Lung (tissue), 17 donors: ENCODE measurements at places on chromosomes 6 and 20. TPM values are rescaled to one million over a fixed set of nuclear protein-coding genes. Genes with fewer than 3 reads are reported as not detected.

DNA sequence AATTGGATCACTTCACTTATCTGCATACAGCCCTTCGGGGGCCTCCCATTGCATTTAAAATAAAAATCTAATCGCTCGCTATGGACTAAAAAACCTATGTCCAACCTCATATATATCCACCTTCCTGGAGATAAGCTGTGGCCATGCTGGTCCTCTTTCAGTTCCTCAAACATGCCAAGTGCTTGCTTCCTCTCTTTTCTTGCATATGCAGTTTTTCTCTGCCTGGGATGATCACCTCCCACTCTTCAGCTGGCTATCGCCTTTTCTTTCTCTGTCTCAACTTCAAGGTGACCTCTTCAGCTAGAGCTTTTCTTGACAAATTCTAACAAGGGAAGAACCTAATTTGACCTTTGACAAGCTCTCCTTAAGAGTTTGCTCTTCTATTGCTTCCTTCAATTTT is 5.6 kb upstream of the TFB1M start:
- H3K4me3 ChIP-seq, result no peak overlapping the region
- H3K27ac ChIP-seq, result no peak overlapping the region
- no peaks in the 10 kb centered on the region for H3K4me1 ChIP-seq
- no peaks in the 10 kb centered on the region for H3K36me3 ChIP-seq
- H3K27me3 ChIP-seq, result no peaks in the 10 kb centered on the region

GRCh38 chr6:85923013-85923430 is 280.3 kb upstream of the SYNCRIP start:
- no peak overlapping the region for H3K27ac ChIP-seq
- H3K4me3 ChIP-seq, result no peak overlapping the region
- no peaks in the 10 kb centered on the region for H3K36me3 ChIP-seq
- no peaks in the 10 kb centered on the region for H3K4me1 ChIP-seq
- H3K27me3 ChIP-seq, result no peaks in the 10 kb centered on the region

GRCh38 chr6:16521528-16521927 is 239.7 kb downstream of the ATXN1 start:
- H3K4me3 ChIP-seq, result no peak overlapping the region
- H3K27ac ChIP-seq, result no peak overlapping the region
- no peak for DNase-seq
- H3K36me3 ChIP-seq, result peaks cover 21% of the 10 kb centered on the region

GRCh38 chr6:162899148-162899547 is 171.4 kb downstream of the PACRG start:
- no peak overlapping the region for H3K4me3 ChIP-seq
- no peaks in the 10 kb centered on the region for H3K27me3 ChIP-seq
- no peak for DNase-seq
- no peak overlapping the region for H3K27ac ChIP-seq
- H3K4me1 ChIP-seq, result no peaks in the 10 kb centered on the region

- H3K27ac ChIP-seq, result no peak overlapping the region
- no peaks in the 10 kb centered on the region for H3K36me3 ChIP-seq
- H3K4me1 ChIP-seq, result peaks cover 7% of the 10 kb centered on the region
- no peak overlapping the region for H3K4me3 ChIP-seq
- peak; percentile 40 for DNase-seq
- H3K27me3 ChIP-seq, result no peaks in the 10 kb centered on the region
These were observed 42.6 kb upstream of the SUPT3H start for GRCh38 chr6:45420083-45420908.

- no peaks in the 10 kb centered on the region for H3K36me3 ChIP-seq
- H3K4me1 ChIP-seq, result no peaks in the 10 kb centered on the region
- no peak overlapping the region for H3K4me3 ChIP-seq
- no peaks in the 10 kb centered on the region for H3K27me3 ChIP-seq
These were observed 28.3 kb upstream of the PREP start for GRCh38 chr6:105431226-105431625.

DNA sequence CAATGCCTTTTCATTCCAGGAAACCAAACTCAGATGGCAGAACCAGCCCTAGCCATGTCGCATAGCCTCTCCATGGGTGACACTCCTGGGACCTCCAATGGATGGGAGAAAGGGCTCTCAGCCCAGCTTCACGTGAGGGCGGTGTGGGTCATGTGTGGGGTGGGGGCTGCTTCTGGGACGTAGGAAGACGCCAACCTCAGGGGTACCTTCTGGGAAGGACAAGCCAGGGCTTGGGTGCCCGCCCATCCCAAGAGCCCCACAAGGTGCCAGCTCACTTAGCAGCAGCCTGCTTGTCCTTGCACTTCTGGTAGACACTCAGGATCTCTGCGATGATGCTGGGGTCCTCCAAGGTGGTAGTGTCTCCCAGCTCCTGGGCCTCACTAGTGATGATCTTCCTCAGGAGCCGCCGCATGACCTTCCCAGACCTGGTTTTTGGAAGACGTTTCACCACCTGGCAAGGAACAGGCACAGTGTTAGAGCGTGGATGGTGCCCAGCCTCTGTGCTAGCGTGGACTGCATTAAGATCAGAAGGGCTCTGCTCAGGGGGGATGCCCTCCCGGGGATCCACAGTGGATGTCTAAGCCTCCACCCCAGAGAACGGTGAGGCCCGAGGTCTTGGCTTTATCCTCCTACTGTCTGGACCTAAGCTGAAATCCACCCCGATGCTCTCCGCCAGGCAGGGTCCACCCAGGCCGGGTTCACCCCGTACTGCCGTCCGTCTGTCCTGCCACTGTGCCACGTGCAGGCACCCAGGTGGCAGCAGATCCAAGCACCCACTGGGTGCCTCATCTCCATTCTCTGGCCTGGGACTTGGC is 15.1 kb upstream of the APMAP start:
- H3K36me3 ChIP-seq, result peaks cover 9% of the 10 kb centered on the region
- no peak overlapping the region for H3K27ac ChIP-seq
- H3K27me3 ChIP-seq, result no peaks in the 10 kb centered on the region
- DNase-seq, result peak; percentile 9

GRCh38 chr6:3236005-3236404 is 8.6 kb upstream of the TUBB2B start:
- no peaks in the 10 kb centered on the region for H3K36me3 ChIP-seq
- no peak overlapping the region for H3K4me3 ChIP-seq
- H3K27ac ChIP-seq, result no peak overlapping the region
- peaks cover 5% of the 10 kb centered on the region for H3K27me3 ChIP-seq

- no peak overlapping the region for H3K4me3 ChIP-seq
- no peak for DNase-seq
- no peaks in the 10 kb centered on the region for H3K4me1 ChIP-seq
- H3K27ac ChIP-seq, result peak overlapping the region; percentile 37
- no peaks in the 10 kb centered on the region for H3K27me3 ChIP-seq
These were observed 37.0 kb downstream of the TGM2 start for GRCh38 chr20:38127920-38128528.

- H3K36me3 ChIP-seq, result no peaks in the 10 kb centered on the region
- DNase-seq, result no peak
- no peak overlapping the region for H3K4me3 ChIP-seq
- no peaks in the 10 kb centered on the region for H3K4me1 ChIP-seq
- no peak overlapping the region for H3K27ac ChIP-seq
- H3K27me3 ChIP-seq, result no peaks in the 10 kb centered on the region
These were observed 43.8 kb upstream of the KIF13A start for GRCh38 chr6:18031189-18031588.

DNA sequence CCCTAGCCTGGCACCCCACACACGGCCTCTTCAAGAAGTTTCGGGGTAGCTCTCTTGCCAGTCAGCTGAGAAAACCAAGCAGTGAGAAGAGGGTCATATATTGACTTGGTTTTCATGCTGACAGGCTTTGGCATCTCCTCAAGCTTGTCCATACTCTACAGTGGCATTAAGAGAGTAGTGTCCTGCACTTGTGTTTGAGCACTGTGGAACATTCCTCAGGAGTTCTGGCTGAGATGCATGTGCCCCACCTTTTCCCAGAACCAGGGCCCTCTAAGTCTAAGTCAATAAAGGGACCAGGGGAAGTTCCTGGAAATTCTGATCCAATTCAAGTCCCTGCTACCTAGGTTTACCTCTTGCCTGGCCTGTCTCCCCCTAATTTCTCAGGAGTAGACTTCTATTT is 544.1 kb upstream of the FLRT3 start:
- DNase-seq, result no peak
- H3K4me1 ChIP-seq, result no peaks in the 10 kb centered on the region
- no peaks in the 10 kb centered on the region for H3K36me3 ChIP-seq
- H3K27ac ChIP-seq, result no peak overlapping the region
- H3K27me3 ChIP-seq, result no peaks in the 10 kb centered on the region
- H3K4me3 ChIP-seq, result no peak overlapping the region

DNA sequence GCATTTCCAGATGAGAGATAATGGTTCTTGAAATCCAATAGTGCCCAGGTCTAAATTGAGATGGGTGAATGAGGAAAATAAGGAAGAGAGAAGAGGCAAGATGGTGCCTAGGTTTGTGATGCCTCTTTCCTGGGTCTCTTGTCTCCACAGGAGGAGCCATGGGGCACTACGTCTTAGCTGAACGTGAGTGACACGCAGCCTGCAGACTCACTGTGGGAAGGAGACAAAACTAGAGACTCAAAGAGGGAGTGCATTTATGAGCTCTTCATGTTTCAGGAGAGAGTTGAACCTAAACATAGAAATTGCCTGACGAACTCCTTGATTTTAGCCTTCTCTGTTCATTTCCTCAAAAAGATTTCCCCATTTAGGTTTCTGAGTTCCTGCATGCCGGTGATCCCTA is 6.8 kb downstream of the HFE start:
- peaks cover 2% of the 10 kb centered on the region for H3K4me1 ChIP-seq
- no peak overlapping the region for H3K4me3 ChIP-seq
- H3K36me3 ChIP-seq, result no peaks in the 10 kb centered on the region
- DNase-seq, result no peak
- no peaks in the 10 kb centered on the region for H3K27me3 ChIP-seq

DNA sequence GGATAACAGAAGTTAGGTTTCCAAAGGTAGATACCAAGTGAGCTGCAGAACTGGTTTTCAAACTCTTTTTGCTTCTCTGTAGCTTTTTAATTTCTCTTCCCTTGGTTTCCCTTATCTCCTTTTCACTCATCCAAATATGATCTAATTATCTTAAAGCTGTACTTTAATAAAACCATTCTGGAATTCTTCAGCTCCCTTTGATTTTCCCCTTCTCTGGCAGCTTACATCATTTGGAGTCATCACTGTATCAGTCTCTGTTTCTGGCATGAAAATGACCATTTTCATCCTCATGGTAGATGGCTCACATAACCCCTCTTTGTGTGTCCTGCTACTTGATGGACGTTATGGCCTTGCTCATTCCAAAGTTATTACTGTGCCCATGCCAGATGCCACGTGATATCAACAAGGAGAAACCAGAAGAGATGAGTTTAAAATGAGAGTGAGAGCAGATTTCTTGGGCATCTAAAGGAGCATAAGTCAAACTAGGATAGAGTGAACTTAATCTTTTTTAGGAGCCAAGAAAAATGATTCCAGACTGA is 620.2 kb downstream of the QKI start:
- H3K4me3 ChIP-seq, result no peak overlapping the region
- no peaks in the 10 kb centered on the region for H3K4me1 ChIP-seq
- H3K27ac ChIP-seq, result no peak overlapping the region
- H3K27me3 ChIP-seq, result no peaks in the 10 kb centered on the region
- DNase-seq, result no peak

DNA sequence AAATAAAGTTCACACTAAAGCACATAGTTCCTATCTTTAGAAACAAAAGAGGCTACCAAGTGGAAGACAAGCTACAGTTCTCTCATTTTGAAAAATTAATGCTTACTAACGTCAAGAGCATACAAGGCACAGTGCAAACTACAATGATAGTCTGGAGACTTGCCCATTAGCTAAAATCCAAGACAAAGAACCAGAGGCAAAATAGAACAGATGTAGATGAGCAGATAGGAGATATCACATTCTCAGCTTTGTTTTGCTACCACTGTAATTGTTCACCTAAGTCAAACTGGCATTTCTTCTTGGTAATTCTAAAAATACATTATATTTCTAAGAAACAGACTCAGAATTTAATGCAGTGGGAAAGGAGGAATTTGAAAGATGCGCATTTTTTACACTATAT is 5.2 kb downstream of the TMEM30A start:
- H3K27ac ChIP-seq, result no peak overlapping the region
- no peaks in the 10 kb centered on the region for H3K4me1 ChIP-seq
- DNase-seq, result no peak
- no peak overlapping the region for H3K4me3 ChIP-seq
- H3K27me3 ChIP-seq, result no peaks in the 10 kb centered on the region

- no peaks in the 10 kb centered on the region for H3K36me3 ChIP-seq
- no peak for DNase-seq
- no peak overlapping the region for H3K4me3 ChIP-seq
- no peaks in the 10 kb centered on the region for H3K4me1 ChIP-seq
- no peak overlapping the region for H3K27ac ChIP-seq
- no peaks in the 10 kb centered on the region for H3K27me3 ChIP-seq
These were observed 103.0 kb upstream of the RREB1 start for GRCh38 chr6:7004581-7005297.

- no peaks in the 10 kb centered on the region for H3K36me3 ChIP-seq
- no peaks in the 10 kb centered on the region for H3K4me1 ChIP-seq
- no peak overlapping the region for H3K27ac ChIP-seq
- DNase-seq, result no peak
These were observed 20.9 kb downstream of the TAGAP start for GRCh38 chr6:159023893-159024292.

- no peak overlapping the region for H3K4me3 ChIP-seq
- H3K4me1 ChIP-seq, result no peaks in the 10 kb centered on the region
- no peaks in the 10 kb centered on the region for H3K36me3 ChIP-seq
- H3K27me3 ChIP-seq, result no peaks in the 10 kb centered on the region
- no peak overlapping the region for H3K27ac ChIP-seq
These were observed 12.4 kb upstream of the RSPO4 start for GRCh38 chr20:1014471-1014870.

DNA sequence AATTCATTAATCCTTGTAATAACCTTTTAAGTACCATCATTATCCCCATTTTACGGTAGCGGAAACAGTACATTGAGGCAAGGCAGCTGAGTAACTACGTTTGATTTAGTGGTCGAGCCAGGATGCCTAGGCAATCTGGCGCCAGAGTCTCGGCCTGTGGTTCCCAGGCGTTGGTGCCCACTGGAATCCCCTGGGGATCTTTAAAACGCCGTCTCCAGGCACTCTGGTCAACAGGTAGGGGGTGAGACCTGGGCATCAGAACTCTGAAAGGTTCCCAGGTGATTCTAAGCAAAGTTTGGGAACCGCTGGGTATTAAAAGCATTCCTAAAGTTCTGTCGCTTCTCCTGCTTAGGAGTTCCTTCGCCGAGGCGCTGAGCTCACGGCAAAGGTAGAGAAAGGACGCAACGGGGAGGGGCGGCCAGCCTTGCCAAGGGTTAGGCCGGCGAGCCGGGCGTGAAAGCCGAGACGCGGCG is 939 bp downstream of the DTNBP1 start:
- DNase-seq, result no peak
- H3K4me3 ChIP-seq, result peak overlapping the region; percentile 83
- peaks cover 5% of the 10 kb centered on the region for H3K27me3 ChIP-seq

DNA sequence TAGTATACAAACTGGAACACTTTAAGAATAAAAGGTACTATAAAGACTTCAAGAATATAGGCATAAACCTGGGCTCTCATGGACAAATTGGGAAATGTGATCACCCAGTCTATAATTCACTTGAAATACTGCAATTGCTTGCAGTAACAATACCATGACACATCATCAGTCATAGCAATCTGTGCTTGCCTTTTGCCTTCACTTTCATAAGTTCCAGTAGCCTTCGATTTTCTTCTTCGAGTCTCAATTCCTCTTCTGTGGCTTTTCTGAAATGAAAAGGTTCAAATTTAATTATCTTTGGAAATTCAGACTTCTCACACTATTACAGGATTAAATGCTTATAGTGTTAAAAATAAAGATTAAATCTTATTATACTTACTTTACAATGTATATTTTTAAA is 96.3 kb upstream of the ZBTB24 start:
- no peaks in the 10 kb centered on the region for H3K4me1 ChIP-seq
- peaks cover 1% of the 10 kb centered on the region for H3K36me3 ChIP-seq
- H3K27ac ChIP-seq, result no peak overlapping the region
- no peak for DNase-seq

Gene RWDD2A
- 2.5 TPM for polyA plus RNA-seq

Gene HAO1
- not detected for polyA plus RNA-seq

Gene MCHR2
- not detected for polyA plus RNA-seq

Gene MMP24OS
- polyA plus RNA-seq, result 106 TPM

Gene PNLDC1
- polyA plus RNA-seq, result 0.14 TPM

Gene SIRPB2
- polyA plus RNA-seq, result 30.9 TPM

Gene SHLD1
- 6.4 TPM for polyA plus RNA-seq
